ENCODE measurements at places on chromosomes 12 and 14.

DNA sequence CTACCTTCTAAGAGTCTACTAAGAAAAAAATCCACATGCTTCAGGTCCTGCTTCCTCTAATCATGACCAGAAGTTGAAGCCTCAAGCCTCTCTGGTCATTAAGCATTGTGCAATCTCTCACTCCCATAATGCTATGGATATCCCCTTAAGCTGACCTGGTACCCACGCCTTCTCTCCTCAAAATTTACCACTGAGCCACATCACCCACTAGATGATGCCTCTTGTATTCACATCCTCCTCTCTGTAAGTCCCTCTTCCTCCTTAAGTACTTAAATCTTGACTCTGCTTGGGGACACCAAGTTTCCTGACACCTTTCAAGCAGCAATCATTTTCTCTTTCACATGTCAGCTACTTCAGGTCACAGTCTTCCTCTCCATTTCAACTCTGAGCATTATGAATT is 9.8 kb downstream of the GALNT4 start:
- no peak for DNase-seq

DNA sequence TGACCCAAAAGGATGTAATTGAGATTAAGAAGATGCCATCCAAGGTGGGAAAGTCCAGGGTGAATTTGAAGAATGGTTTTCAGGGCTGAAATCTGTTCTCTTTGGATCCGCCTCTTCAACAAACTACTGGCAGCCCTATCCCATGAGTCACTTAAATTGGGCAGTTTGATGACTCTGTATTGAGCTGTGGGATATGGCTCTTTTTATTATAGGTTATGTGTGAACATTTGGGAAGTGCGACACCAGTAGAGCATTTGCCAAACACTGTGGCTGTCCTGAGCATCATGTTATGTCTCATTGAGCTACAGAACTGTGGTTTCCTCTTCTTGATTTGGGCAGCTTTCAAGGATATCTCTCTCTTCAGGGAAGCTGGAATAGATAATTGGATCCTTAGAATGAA is 22.3 kb downstream of the IFT43 start:
- DNase-seq, result no peak

DNA sequence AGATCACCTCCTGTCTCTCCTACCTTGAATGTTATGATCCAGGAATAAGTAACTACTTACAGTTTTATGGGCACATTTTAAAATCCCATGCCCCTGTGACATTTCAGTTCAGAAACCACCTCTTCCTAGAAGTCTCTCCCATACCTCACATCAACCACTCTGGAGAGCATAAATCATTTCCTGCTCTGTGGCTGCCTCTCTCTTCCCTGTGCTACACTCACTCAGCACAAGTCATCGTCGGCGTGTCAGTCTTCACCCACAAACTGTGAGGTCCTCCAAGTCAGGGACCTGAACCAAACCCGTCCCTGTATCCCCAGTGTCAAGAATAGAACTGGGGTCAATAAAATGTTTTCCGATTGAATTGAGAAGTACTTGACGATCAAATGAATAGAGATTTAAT is 863.3 kb downstream of the BCL11B start:
- no peak for DNase-seq

GRCh38 chr12:5138845-5139244 is 95.2 kb downstream of the KCNA5 start:
- no peak for DNase-seq

DNA sequence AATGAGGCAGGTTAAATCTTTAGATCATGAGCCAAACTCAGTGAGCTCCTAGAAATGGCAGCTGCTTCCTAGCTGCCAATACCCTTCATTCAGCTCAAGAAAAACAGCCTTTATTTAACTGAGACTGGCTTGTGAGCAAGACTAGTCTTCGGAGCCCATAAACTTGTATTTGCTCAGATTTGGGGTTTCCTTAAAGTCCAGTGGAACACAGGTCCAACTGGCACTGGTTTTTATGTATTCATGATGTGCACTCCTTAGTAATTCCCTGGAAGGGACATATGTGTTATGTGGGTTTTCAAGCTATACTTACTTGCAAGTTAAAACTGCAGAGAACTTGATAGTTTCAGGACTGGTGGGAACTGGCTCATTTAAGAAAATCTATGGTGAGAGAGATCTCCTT is 380.1 kb upstream of the TMEM132C start:
- DNase-seq, result no peak

- no peak for DNase-seq
These were observed 7.7 kb downstream of the ZNF641 start for GRCh38 chr12:48342980-48343379.

DNA sequence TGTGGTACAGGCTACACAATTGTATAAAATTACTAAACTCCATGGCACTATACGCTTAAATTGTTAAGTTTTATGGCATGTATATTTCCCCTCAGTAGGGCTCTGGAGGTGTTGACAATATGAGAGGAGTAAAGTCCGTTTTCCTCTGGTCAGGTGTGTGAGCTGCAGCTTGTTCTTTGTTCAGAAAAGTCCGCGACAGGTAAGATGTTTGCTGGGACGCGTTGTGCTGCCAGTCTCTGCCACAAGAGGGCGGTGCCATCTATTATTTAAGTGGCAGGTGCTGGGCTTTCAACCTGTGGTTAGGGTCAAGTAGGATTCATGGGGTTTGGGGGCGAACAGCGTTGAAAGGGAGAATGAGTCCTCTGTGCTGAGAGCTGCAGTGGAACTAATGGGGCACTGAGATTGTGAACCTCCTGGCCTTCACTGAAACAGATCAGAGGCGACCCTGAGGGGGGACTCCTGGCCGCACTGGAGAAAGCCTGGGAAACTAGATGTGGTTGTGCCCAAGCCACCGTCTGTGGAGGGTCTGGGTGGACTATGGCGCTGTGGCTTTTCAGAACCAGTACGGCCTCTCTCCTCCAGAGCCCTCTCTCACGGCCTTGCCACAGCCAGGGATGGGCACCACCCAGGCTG is 179.0 kb downstream of the SLC15A4 start:
- peak; percentile 7 for DNase-seq

DNA sequence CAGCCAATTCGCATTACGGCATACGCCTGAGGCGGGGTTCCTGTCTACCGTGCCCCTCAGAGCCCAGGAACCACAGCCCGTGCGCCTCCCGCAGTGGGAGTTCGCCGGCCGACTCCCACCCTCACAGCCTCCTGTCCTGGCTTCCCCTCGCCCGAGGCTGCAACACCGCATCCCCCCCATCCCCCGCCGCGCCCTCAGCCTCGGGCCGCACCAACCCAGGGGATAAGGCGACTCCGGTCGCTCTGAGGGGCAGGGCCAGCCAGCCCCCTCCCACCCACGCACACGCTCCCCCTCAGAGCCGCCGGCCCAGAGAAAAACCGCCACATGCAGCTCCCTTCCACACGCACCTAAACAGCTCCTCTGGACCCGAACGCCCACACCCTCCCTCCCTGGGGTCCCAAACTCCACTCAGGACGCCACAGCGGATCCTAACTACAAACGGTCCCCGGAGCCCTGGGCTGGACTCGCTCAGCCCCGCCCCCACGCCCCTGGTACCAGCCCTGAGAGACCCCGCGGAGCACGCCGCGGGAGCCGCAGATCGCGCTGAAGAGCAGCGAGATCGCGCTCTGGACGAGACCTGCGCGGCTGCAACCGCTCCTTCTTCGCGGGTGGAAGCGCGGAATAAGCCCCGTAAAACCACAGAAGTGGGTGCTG is at the start of gene C14orf39:
Gene C14orf39 (minus strand): TSS at position 466 of the 654 bp plus-strand sequence. CDS start 985 bp downstream, outside the sequence.
- no peak for DNase-seq

- DNase-seq, result no peak
These were observed 485 bp upstream of the PNMA1 start for GRCh38 chr14:73714656-73715081.

- DNase-seq, result no peak
These were observed 7.4 kb downstream of the ASCL1 start for GRCh38 chr12:102964872-102965271.

- no peak for DNase-seq
These were observed 84.7 kb downstream of the SAMD4A start for GRCh38 chr14:54651649-54652048.

DNA sequence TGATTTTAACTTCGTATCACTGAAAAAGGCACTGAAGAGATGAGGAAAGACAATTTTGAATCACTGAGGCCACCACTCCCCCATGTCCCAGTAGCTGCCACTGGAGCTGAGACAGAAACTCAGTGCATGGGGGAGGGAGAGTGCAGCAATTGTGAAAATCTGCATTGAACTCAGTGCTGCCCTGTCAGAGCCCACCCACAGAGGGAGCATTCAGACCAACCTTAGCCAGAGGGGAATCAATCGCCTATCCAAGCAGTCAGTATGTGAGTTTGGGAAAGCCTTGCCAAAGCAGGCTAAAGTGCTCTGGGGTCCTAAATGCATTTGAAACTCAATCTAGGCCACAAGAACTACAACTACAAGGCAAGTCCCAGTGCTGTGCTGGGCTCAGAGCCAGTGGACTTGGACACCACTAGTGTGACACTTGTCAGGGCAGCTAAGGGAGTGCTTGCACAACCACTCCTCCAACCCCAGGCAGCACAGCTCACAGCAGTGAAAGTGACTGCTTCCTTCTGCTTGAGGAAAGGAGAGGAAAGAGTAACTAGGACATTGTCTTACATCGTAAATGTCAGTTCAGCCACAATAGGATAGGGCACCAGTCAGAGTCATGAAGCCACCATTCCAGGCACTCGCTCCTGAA is 13.3 kb downstream of the RNASE3 start:
- DNase-seq, result no peak

DNA sequence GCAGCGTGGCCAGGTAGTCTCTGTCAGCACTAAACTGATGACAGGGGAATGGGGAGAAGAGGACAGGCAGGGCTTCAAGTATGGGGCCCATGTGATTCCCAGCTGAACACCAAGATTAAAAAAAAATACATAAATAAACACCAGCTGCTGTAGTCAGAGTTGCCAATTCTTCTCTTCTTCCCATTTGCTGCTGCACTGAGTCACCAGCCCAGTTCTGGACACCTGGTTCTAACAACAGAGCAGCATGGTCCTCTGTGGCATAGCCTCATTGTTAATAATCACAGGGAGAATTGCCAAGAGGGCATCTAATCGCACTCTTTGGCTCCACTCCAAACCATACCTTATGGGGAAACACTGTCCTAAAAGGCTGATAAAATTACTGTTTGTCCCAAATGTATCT is 15.1 kb downstream of the PPM1H start:
- DNase-seq, result no peak

DNA sequence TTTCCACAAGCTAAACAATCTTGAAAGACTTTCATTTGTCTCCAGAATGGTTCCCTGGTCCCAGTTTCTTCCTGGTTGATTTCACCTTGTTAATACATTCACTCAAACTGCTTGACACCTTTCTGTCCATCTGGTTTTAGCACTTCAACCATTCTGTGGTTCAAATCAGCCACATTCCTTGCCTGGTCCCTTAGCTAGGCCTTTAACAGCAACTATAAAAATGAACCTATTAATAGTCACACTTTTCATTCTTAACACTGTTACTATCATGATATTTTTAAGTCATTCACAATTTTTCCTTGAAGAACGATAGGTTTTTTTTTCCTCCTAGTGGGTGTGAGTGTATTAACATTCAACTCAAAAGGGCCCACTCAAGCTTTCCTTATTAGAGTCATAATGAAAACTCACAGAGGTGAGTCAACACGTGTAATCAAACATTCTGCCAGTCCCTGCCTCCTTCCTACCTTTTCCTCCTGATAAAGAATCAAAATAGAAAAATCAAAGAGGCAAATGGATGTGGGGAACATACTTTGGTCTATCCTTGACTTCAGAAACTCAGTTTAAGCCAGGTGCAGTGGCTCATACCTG is 34.4 kb upstream of the CCNT1 start:
- no peak for DNase-seq

- peak; percentile 91 for DNase-seq
These were observed 93.3 kb downstream of the NINJ2 start for GRCh38 chr12:569803-570434.

DNA sequence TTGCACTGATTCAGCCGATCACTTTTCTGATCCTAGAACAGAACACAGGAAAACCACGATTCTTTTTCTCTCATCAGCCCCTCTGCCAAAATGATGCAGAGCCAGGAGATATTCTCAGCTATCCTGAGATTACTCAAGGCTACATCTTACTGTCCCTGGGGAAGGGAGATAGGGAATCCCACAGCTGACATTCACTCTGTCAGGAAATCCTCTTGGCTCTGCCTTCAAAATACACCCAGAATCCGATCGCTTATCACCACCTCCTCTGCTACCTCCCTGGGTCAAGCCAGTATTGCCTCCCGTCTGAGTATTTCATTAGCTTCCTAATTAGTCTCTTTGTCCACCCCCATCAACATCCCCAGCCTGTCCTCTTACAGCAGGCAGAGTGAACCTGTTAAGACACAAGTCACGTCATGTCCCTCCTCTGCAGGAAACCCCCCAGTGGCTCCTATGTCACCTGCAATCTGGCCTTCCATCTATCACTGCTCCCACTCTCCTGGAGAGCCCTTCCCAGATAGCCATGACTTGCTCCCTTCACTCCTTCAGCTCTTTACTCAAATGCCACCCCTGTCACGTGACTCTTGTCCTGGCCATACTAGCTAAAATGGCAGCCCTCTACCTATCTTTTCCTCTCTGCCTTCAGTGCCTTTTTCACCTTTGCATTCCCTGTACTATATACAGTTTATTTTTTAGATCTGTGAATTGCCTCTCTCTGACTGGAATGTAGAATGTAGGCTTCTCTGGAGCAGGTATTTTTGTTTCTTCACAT is 70.3 kb downstream of the GALNT4 start:
- no peak for DNase-seq
